Activated T-cell treated with anti-CD3 and anti-CD28 coated beads, Interleukin-2, amount 50 U/mL, for 72 hours (primary cell): ENCODE measurements at places on chromosomes 3 and 15. TPM values are rescaled to one million over a fixed set of nuclear protein-coding genes. Genes with fewer than 3 reads are reported as not detected.

DNA sequence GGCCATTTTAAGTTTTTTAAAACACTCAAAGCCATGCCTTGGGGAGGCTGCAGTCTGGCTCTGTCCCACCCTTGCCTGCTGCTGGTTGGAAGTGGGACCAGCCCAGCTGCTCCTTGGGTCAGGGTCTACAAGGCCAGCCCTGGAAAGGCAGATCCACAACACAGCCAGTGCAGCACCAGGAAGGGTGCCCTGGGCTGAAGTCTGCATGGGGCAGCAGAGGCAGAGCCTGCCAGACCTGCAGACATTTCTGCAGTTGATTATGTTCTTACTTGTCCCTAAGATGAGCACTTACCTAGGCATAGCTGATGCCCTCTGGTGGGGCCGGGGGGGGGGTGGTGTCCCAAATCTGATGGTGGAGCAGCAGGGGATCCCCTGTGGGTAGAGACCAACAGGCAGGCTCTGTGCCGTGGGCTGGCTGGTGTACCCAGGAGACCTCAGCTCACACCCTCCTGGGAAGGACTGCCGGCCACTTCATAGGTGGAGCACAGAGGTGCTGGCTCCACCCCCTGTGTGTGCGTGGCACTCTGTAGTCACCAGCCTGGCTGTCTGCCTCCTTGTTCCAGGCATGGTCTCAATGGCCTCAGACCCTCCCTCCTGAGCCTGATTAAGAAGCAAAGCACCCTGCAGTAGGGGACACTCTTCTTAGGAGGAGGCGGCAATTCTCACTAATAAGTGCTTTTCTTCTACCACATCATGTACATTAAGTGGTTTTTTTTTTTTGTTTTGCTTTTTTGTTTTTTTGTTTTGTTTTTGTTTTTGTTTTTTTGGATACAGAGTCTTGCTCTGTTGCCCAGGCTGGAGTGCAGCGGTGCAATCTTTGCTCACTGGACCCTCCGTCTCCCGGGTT is 97.4 kb upstream of the KLF13 start:
- no peak for DNase-seq

DNA sequence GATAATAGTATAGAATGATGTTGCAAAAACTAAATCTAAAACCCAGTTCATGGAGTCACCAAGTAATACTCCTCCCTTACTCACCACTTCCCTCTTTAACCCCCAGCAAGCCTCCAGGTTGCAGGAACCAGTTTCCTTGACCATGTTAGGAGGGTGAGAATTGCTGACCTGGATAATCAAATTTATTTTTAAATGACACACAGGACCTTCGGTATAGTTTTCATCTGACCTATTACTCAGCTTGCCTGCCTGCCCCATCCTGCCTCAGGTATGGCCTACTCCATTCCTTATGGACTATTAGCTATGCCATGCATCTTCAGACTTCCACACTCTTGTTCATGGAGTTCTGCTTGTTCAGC is 883 bp downstream of the RTP4 start:
- no peak for DNase-seq

DNA sequence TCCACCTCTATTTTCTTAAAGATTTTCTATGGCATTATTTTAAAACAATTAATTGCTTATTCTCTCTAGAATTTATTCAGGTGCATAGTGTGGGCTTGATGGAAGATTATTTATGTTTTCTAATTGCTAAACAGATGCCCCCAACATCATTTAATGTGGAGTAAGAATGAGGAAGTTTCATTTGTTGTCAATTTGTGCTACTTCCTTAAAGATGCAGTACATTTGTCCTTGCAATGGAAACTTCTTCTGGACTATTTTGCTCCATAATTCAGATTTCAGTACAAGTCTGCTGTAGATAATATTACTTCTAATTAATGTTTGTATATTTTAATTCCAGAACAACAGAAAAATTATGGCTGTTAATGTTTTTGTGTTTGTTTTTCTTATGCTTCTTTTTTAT is 104.8 kb downstream of the TGFBR2 start:
- no peak for DNase-seq

- peak; percentile 47 for DNase-seq
These were observed 3.2 kb upstream of the ATP13A3 start for GRCh38 chr3:194489736-194490612.

- DNase-seq, result peak; percentile 14
These were observed 52.6 kb downstream of the NMD3 start for GRCh38 chr3:161273589-161274218.

DNA sequence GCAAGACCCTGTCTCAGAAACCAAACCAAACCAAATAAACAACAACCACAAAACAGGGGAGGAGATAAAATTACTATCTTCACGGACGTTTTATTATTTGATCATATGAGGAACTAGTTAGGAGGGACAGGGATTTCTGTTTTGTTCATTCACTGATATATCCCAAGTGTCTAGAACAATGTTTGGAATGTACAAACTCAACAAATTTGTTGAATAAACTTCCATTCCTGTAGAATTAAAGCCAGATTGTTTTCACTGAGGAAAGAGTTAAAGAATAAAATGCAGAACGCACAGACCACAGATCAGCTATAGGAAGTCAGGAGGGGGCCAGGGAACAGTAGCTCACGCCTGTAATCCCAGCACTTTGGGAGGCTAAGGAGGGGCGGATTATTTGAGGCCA is 6.5 kb upstream of the STRC start:
- DNase-seq, result no peak

- peak; percentile 97 for DNase-seq
These were observed 240 bp upstream of the BHLHE40 start for GRCh38 chr3:4978966-4979427.

GRCh38 chr15:41969851-41970431 is 2.4 kb downstream of the EHD4 start:
- peak; percentile 49 for DNase-seq

- no peak for DNase-seq
These were observed 129.1 kb downstream of the HCN4 start for GRCh38 chr15:73239564-73240215.

- no peak for DNase-seq
These were observed 103.4 kb downstream of the STAC start for GRCh38 chr3:36483709-36484108.

GRCh38 chr3:12648384-12648959 is 15.4 kb downstream of the RAF1 start:
- DNase-seq, result no peak

DNA sequence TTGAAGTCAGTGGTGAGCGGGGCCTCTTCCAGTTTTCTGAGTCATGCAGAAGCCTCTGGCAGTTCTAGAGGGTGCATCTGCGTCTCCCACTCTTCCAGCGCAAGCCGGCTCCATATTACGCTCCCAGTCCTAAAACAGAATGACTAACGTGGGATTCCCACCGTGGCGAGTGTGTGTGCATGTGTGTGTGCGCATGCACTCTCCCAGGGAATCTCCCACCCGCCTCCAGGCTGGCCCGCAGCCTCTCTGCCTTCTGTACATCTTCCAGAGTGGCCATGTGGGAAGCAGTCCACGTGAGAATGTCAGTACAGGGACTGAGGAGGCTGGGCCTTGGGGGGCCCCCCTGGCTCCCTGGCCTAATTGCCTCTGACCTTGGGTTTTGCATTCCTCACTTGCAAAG is 87.7 kb downstream of the LSM3 start:
- DNase-seq, result no peak

- DNase-seq, result no peak
These were observed 115.2 kb upstream of the TMCO5A start for GRCh38 chr15:37819191-37819590.

GRCh38 chr3:66029443-66029842 is 9.3 kb downstream of the MAGI1 start:
- no peak for DNase-seq

RPL39L gene
- 32.0 TPM for total RNA-seq

ASB14 gene
- total RNA-seq, result not detected

MESP2 gene
- total RNA-seq, result not detected

MYZAP gene
- total RNA-seq, result not detected

DNAJA4 gene
- total RNA-seq, result 36.4 TPM

POLR2H gene
- 93.6 TPM for total RNA-seq

PXYLP1 gene
- total RNA-seq, result 13.2 TPM
